ENCODE measurements at places on chromosomes 11 and 22. TPM values are rescaled to one million over a fixed set of nuclear protein-coding genes. Genes with fewer than 3 reads are reported as not detected.

DNA sequence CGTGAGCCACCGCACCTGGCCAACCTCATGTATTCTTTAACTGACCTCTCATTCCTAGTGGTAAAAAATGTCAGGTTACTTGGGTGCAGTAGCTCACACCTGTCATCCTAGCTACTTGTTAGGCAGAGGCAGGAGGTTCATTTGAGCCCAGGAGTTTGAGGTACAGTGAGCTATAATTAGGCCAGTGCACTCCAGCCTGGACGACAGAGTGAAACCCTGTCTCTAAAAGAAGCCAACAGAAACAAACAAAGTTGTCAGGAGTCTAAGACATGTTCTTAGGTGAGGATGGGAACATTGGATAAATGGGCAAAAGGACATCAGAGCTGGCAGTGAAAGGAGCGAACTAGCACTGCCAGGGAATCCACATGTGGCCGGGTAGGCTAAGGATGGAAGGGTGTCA is 18.1 kb downstream of the MADD start:
- no peak for DNase-seq
- H3K36me3 ChIP-seq, result peaks cover 10% of the 10 kb centered on the region
- H3K27ac ChIP-seq, result no peak overlapping the region
- H3K27me3 ChIP-seq, result peaks cover 2% of the 10 kb centered on the region

DNA sequence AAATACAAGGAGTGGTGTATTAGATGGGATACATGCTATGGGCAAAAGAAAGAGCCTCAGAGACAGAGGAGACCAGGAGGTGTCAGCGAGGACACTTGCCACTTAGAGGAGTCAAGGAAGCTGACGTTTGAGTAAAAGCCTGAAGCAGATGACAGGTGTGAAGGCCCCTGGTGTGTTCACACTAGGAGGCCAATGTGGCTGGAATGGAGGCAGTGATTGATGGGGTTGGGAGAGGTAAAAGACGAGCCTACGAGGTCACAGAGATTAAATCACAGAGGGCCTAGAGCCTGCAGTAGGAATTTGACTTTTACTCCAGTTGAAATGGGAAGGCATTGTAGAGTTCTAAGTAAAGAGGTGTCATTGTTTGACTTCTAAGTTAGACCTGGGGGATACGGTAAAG is 12.0 kb upstream of the GDPD5 start:
- H3K27me3 ChIP-seq, result peaks cover 10% of the 10 kb centered on the region
- no peaks in the 10 kb centered on the region for H3K36me3 ChIP-seq
- H3K4me1 ChIP-seq, result peaks cover 15% of the 10 kb centered on the region
- no peak overlapping the region for H3K27ac ChIP-seq

DNA sequence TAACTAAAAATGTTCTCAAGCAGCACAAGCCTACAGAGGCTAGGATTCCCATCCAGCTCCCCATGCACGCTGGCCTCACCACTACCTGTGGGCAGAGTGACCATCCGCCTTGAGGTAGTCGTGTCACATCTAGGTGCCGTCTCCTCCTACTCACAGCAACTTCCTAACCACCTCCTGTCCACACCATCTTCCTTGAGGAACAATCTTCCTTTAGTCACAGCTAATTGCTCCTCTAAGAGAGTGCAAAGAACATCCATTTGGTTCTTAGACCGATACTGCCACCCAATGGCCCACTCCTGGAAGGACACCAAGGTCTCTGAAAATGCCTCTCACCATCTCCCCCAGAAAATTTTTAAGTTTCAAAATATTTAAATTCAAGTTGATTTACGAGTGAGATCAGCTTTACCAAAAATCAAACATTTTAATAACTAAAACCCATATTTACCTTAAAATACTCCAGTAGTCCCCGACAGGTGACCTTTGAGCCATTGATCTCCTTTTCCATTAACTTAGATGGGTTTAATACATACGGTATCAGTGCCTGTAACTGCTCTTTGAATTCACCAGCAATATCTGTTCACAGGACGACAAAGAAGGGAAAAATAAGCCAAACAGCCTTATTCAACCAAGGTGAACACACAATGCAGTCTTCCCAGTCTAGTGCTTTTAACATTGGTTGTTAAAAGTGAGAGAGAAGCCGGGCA is 21.7 kb upstream of the PLAAT3 start:
- peak; percentile 74 for DNase-seq
- peaks cover 2% of the 10 kb centered on the region for H3K36me3 ChIP-seq
- H3K27ac ChIP-seq, result no peak overlapping the region
- peaks cover 1% of the 10 kb centered on the region for H3K4me1 ChIP-seq

- H3K27ac ChIP-seq, result no peak overlapping the region
- no peaks in the 10 kb centered on the region for H3K36me3 ChIP-seq
- H3K4me3 ChIP-seq, result no peak overlapping the region
- DNase-seq, result no peak
- H3K4me1 ChIP-seq, result no peaks in the 10 kb centered on the region
- peaks cover 2% of the 10 kb centered on the region for H3K27me3 ChIP-seq
These were observed 14.1 kb downstream of the RBM4 start for GRCh38 chr11:66652651-66653050.

GRCh38 chr11:67468056-67468455 is 995 bp downstream of the TMEM134 start:
- peak overlapping the region; percentile 84 for H3K27ac ChIP-seq
- no peaks in the 10 kb centered on the region for H3K36me3 ChIP-seq
- H3K27me3 ChIP-seq, result peaks cover 8% of the 10 kb centered on the region
- H3K4me1 ChIP-seq, result peaks cover 4% of the 10 kb centered on the region

GRCh38 chr11:104588970-104589369 is 309.3 kb downstream of the CASP12 start:
- no peaks in the 10 kb centered on the region for H3K4me1 ChIP-seq
- no peaks in the 10 kb centered on the region for H3K36me3 ChIP-seq
- H3K27ac ChIP-seq, result no peak overlapping the region
- no peak overlapping the region for H3K4me3 ChIP-seq
- no peak for DNase-seq

DNA sequence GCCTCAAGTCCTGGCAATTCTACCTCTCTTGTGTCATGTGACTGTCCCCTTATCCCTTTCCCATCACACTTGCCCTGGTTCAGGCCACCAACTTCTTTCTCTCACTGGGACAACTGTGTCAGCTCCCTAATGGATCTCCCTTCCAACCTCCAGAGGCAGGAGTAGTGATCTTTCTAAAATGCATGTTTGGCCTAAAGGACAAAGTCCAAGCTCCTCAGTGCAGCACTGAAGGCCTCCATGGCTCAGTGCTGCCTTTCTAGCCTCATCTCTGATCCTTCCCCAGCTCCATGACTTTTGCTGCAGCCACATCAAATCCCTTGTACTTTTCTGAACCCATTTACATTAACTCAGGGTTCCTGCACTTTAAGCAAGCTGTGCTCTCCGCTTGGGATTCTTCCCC is 80.8 kb downstream of the CSNK2A3 start:
- H3K4me3 ChIP-seq, result no peak overlapping the region
- H3K27me3 ChIP-seq, result peaks cover 1% of the 10 kb centered on the region
- DNase-seq, result no peak

DNA sequence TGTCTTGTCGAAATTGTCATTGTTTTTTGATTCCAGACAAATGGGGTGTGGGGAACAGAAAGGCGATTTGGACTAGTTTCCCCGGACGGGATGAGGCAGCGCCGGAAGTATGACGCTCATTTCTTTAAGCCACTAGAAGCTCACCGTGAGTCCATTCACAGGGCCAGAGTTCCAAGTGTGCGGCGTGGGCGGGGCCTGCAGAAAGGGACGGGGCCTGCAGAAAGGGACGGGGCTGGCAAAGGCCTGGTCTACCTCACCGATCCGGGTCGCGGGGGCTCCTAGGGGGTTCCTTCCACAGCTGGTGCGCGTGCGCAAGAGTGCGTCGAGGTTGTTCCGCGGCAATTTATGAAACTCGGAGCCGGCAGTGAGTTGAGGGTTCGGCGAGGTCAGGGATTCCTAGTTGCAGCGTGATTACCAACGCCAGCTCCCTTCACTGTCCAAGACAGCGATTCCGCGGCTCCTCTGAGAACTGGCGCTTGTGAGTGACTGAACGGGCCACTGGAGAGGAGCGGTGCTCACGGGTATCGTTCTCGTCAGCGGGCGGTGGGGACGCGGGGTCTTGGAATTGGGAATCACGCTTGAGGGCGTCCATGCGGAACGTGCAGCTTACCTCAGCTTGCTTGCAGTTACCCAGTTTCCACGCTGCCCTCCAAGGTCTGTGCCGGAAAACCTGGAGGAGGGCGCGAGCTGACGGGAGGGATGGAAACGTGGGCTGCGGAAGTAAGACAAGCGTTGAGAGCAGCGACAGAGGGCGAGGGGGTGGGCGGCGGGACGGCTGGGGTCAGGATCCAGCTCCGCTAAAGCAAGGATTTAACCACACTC is at the start of gene ZNF215:
TSS of gene ZNF215 (plus strand) at position 219 of the 822 bp plus-strand sequence. CDS start 5,847 bp downstream, outside the sequence.
- H3K4me3 ChIP-seq, result peak within 1 kb of the TSS; percentile 97
- no peaks in the 10 kb centered on the region for H3K36me3 ChIP-seq
- H3K4me1 ChIP-seq, result peaks cover 23% of the 10 kb centered on the region
- DNase-seq, result peak; percentile 87

GRCh38 chr11:130070846-130071200 is 1.1 kb downstream of the APLP2 start:
- peaks cover 21% of the 10 kb centered on the region for H3K4me1 ChIP-seq
- no peaks in the 10 kb centered on the region for H3K36me3 ChIP-seq
- H3K27me3 ChIP-seq, result peaks cover 7% of the 10 kb centered on the region
- H3K27ac ChIP-seq, result peak overlapping the region; percentile 75

DNA sequence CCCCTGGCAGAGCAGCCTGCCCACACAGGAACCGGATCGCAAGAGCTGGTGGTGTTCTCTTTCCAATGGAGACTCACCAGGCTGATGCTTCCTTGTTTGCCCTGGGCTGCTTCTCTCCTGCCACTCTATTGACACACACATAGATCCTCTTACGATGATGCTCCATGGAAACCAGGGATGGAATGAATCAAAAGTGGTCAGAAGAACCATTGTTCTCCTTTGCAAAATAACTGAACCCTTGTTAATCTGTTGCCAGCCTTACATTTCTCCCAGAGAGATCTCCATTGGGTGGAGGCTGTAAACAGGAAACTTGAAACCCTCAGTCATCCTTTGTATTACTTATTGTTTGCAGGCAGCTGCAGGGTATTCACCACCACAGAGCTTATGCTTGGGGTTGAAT is 24.6 kb upstream of the LDLRAD3 start:
- no peak overlapping the region for H3K4me3 ChIP-seq
- no peak for DNase-seq
- no peaks in the 10 kb centered on the region for H3K36me3 ChIP-seq
- no peak overlapping the region for H3K27ac ChIP-seq
- H3K4me1 ChIP-seq, result no peaks in the 10 kb centered on the region
- H3K27me3 ChIP-seq, result no peaks in the 10 kb centered on the region

GRCh38 chr11:62004473-62004872 is 37.0 kb upstream of the FTH1 start:
- H3K4me1 ChIP-seq, result peaks cover 10% of the 10 kb centered on the region
- H3K27me3 ChIP-seq, result no peaks in the 10 kb centered on the region
- H3K4me3 ChIP-seq, result no peak overlapping the region
- H3K27ac ChIP-seq, result peak overlapping the region; percentile 91

DNA sequence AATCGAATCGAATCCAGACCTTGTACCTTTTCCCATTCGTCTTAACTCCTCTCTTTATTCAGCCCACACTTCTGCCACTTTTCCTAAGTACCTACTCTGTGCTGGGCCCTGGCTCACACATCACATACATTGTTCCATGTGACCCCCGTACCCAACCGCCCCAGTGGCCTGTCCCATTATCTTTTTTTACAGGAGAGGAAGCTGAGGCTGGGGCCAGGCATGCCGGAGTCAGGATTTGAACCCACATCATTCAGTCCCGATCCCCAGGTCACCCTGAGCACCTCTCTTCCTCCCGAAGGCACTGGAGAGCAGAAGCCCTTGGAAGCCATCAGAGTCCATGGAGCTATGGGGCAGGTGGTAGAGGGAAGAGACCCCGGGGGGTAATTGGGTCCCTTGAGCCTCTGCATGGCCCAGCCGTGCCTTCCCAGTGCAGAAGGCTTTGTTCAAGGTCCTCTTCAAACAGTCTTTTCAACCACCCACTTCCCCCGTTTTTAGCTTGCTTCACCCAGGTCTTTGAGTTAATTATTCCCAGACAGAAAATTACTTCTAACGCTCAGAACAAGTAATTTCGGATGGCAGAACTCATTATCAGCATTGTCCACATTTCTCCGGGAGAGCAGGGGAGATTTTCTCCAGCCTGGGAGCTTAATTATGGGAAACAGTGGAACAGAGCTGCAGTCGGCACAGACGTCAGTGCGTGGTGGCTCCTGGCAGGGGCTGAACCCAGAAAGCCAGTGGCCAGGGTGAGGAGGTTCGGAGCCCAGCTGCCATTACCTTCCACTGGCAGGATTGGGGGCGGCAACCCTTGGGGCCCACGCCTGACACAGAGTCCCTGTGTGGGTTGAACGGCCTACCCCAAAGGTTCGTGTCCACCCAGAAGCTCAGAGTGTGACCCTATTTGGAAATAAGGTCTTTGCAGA is 82.4 kb upstream of the RTL6 start:
- H3K27ac ChIP-seq, result no peak overlapping the region
- H3K36me3 ChIP-seq, result peaks cover 5% of the 10 kb centered on the region
- no peak overlapping the region for H3K4me3 ChIP-seq
- no peak for DNase-seq
- peaks cover 6% of the 10 kb centered on the region for H3K27me3 ChIP-seq

GRCh38 chr22:29633514-29634312 is 30.3 kb downstream of the NF2 start:
- peaks cover 6% of the 10 kb centered on the region for H3K36me3 ChIP-seq
- H3K27ac ChIP-seq, result no peak overlapping the region
- no peak for DNase-seq
- peaks cover 6% of the 10 kb centered on the region for H3K27me3 ChIP-seq
- H3K4me3 ChIP-seq, result no peak overlapping the region

KRTAP5-5 gene
- total RNA-seq, result not detected

MUC2 gene
- not detected for total RNA-seq

HPX gene
- total RNA-seq, result 9.6 TPM

MS4A6E gene
- not detected for total RNA-seq

EMID1 gene
- 0.76 TPM for total RNA-seq

ZNF280B gene
- 1.8 TPM for total RNA-seq

ZBED4 gene
- 53.5 TPM for total RNA-seq

ELFN2 gene
- total RNA-seq, result 7.3 TPM

All from glutamatergic neuron (in vitro differentiated cells).